ENCODE measurements at places on chromosomes 5 and 9.

DNA sequence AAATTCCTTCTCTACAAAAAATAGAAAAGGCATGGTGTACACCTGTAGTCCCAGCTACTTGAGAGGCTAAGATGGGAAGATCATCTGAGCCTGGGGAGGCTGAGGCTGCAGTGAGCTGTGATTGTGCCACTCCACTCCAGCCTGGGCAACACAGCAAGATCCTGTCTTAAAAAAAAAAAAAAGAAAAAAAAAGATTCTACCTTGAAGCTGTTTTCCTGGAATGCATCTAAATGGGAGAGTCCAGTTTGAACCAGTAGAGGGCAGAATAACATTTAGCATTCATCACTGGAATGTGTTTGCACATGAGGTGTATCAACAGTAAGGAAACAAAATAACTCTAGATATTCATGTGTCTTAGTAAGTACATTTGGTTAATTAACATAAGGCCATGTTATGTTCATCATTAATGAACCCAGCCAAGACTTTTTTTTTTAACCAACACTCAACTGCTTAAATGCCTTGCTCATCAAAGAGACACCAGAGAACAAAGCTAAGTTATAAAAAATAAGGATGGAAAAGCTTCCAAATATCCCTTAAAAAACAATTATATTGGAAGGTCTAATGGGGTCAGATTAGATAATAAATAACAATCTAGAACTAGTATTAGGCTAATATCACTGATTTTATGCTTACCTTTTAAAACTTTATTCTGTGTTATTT, 16.1 kb downstream of the IFNE start:
- DNase-seq = no peak

- DNase-seq = no peak
Measured at GRCh38 chr9:4741365-4742089, 525 bp upstream of the AK3 start.

DNA sequence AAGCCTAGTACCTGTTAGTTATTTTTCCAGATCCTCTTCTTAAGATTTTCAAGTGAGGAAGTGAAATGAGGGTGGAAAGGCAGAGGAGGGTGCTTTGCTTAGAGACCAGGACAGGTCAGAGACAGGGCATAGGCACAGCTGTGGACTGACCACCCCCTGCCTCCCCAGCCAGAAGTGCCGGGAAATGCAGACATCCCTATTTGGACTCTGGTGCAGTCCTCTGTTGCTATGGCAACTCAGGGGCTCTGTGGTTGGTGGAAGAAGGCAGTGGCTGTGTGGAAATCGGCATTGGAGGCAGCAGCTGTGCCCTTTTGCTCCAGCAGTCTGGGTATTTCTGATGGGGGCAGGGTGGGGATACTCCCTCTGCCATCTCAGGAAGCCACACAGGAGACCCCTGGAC, 43.3 kb upstream of the NDFIP1 start:
- DNase-seq = no peak

DNA sequence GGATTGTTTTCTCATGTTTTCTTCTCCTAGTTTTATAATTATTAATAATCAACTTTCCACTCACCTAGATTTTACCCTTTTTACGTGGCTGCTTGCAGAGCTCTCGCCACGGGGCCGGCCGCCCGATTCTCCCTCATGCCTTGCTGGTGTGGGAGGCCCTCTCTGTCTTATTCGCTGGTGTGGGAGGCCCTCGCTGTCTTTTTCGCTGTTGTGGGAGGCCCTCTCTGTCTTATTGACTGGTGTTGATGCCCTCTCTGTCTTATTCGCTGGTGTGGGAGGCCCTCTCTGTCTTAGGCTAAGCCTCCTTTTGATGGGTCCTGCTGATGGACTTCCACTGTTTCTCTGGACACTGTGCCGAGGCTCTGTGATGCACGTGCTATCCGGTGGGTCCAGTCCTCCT, 161.3 kb upstream of the IRX2 start:
- no peak for DNase-seq

DNA sequence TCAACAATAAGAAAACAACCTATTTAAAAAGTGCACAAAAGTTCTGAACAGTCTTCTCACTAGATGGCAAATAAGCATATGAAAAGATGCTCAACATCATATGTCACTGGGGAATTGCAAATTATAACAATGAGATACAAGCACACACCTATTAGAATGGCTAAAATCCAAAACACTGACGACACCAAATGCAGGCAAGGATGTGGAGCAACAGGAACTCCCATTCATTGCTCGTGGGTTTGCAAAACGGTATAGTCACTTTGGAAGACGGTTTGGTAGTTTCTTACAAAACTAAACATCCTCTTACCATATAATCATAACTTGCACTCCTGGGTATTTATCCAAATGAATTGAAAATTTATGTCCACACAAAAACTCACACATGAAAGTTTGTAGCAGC, 100.9 kb upstream of the TBC1D2 start:
- no peak for DNase-seq

DNA sequence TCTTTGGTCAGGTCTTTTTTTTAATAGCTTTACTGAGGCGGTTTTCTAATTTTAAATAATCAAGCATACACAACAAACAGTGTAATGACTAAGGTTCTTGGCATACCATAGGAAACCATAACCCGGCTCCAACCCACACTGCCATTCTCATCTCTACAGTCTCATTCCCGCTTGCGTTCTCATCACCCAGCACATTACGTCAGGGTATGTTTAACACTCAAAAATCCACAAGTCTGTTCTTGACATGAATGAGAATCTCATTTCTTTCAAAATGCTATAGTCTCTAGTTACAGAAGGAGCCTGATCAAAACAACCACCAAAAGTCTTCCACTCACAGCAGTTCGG, 505 bp downstream of the C5orf34 start:
- DNase-seq = no peak

DNA sequence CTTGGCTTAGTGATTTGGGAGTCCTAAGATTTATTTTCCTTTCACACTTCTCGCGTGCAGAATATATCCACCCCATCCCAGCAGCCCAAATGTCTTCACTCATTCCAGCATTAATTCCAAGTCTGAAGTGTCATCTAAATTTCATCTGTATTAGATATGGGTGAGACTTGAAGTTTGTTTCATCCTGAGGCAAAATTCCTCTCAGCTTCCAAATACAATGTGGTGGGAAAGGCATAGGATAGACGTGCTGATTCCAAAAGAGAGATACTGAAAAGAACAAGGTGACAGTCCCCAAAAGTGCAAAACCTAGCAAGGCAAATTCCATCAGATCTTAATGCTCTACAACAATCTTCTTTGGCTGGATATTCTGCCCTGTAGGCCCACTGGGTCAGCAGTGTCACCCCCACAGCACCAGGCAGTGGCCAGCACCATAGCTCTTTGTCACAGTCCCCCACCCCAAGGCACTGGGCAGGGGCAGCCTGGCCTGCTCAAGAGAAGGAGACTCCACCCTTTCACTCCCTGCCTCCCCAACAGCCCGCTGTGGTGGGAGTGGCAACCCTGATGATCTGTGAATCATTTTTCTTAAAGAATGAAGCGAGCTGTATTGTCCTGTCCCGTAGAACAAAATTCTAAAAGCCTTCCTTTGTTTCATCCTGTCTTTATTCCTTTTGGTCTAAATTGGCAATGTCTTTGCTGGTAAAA, 2.7 kb upstream of the ADAM19 start:
- no peak for DNase-seq

- DNase-seq = no peak
Measured at GRCh38 chr5:153476767-153477166, 13.7 kb upstream of the GRIA1 start.

DNA sequence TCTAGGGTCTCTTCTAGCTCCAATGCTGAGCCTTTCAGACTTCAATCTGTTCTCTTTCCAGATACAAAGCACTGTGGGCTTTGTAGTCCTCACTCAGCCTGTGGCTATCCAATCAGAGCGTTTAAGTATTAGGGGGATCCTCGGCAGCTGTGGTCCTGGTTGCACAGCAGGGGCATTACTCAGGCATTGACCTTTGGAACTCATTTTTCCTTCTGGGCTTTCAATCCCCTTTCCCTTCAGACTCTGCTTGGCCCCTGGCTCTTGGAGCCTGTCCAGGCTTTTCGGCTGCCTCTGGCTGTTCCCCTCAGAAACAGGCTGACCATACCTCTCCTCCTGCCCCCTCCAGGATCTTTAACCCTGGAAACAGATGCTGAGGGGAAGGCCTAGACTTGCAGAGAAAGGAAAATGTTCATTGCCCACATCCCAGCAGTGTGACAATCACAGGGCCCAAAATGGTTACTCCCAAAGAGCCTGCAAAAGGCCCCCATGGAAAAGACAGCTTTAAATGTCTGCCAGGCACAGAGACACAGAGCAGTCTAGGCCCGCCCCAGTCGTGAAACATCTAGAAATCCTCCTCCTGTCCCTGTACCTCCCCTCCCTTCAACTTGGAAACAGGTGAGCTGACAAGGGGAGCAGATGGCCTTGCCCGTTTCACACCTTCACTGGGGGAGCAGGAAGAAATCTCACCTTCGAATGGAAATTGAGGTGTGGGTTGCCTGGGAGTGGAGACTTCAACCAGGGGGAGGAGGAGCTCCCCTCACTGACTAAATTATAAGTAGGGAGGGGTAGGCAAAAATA, 13.7 kb downstream of the C1QTNF2 start:
- no peak for DNase-seq

DNA sequence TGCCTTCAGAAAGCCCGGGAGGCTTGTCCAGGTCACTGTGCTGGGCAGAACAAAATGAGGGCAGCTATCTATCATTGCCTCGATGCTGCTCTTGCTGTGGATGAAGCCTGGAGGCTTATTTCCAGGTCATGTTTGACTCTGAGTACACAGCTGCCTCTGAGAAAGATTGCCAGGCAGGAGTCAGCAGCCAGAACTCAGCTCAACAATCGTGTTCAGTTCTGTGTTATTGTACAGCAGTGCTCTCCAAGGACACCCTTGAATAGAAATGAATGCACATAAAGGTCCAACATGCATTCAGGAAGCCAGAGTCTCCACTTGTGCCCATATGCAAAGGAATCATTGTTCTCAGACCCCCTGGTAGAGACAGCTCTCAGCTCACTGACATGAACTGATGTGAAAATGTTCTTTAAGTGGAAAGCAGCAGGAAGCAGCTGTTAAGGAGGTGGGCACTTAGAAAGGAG, 61.7 kb upstream of the ZFR start:
- DNase-seq = no peak

DNA sequence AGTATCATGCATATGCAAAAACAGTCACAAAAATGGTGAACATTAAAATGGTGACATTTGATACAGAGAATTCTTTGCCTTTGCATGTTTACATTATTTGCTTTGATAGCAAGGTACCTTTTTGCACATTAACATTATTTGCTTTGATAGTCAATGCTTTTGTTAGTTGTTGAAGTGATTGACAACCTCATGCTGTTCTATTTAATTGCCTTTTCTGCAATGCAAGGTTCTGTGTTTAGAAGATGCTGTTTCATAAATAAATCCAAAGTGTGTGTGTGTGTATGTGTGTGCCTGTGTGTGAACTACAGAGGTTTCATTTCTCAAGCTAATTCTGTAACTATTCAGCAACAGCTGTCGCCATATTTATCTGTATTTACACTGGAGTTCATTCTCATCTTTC, 668.7 kb downstream of the NR2F1-AS1 start:
- no peak for DNase-seq

GRCh38 chr9:115121181-115121580, 3.2 kb upstream of the TNC start:
- DNase-seq = no peak

DNA sequence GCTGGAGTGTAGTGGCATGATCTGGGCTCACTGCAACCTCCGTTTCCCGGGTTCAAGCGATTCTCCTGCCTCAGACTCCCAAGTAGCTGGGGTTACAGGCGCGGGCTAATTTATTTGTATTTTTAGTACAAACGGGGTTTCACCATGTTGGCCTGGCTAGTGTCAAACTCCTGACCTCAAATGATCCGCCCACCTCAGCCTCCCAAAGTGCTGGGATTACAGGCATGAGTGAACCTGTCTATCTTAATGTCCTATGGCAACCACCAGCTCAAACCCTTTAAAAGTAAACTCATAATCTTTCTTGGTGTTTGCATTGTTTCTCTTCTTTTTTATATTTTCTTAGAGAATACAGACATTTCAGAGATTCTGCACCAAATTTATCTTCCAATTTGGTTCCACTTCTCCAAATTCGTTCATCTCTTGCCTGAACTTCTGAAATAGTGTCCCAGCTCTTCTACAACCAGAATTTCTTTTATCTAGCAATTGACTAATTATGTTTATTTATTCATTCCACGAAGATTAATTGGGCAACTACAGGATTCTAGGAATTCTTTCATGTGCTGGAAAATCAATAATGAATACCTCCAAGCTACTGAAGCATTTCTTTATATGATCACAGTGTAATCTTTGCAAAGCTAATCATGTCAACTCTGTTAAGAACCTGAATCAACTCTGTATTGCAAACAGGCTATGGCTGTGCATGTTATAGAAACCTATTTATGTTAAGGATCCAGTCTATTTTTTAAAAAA, 60.0 kb upstream of the TYRP1 start:
- no peak for DNase-seq

DNA sequence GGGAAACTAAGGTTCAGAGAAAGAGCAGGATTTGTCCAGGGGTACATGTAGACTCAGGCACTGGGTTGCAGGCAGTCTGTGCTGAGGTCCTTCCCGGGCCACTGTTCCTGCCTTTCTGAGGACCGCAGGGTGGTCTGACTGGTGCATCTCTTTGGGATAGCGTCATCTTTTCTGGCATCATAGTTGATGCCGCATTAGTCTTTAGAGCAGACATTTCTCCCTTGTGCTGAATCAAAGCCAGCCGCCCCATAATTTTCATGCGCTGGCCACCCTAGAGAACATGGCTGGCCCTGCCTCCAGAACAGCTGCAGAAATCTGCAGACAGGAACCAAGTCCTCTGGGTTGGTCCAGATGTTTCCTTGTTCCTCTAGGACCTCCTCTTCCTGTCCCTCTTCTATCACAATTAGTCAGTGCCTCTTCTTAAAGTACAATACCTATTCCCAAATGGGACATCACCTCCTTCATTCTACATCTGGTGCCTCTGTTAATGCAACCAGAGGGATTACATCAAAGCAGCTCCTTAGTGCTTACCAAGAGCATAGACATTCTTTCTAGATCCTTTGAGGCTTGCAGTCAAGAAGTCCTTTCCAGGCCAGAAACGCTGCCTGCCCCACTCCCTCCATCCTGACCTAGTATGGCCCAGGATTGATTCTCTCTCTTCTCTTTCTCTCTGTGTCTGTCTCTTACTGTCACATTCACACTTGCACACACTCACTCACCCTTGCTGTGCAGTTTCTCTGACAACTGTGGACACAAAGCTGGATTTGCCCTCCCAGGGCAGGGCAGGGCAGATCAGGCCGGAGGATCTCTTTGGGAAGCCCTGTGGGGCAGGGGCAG, 42.0 kb upstream of the ORM1 start:
- no peak for DNase-seq

DNA sequence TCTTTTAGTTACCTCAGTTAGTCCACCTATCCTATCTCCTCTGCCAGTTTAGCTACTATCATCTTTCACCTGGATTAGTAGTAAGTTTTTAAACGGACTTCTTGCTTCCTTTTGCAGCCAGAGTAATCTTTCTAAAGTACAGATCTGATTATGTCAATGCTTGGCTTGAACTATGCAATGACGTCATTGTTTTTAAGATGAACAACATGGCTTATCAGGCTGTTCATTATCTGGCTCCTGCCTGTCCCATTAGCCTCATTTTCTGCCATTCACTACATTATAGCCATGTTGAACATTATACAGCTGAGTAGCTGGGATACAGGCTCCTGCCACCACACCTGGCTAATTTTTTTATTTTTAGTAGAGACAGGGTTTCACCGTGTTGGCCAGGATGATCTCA, 98.7 kb downstream of the RANBP17 start:
- no peak for DNase-seq

All from CD4-positive, alpha-beta T cell treated with Interleukin-1 beta for 1 hour (primary cell).